Activated effector memory CD4-positive, alpha-beta T cell treated with anti-CD3 and anti-CD28 coated beads, Interleukin-2, amount 50 U/mL, for 16 hours (primary cell): ENCODE measurements at places on chromosomes 2 and 18.

- DNase-seq = no peak
Observed at GRCh38 chr2:111999809-112000208, 55.3 kb upstream of the TMEM87B start.

GRCh38 chr2:60033325-60033724 is 520.1 kb downstream of the BCL11A start:
- no peak for DNase-seq

- no peak for DNase-seq
Observed at GRCh38 chr2:235939471-235939870, 228.7 kb downstream of the GBX2 start.

GRCh38 chr2:18487106-18487913 is 73.1 kb downstream of the RDH14 start:
- no peak for DNase-seq

DNA sequence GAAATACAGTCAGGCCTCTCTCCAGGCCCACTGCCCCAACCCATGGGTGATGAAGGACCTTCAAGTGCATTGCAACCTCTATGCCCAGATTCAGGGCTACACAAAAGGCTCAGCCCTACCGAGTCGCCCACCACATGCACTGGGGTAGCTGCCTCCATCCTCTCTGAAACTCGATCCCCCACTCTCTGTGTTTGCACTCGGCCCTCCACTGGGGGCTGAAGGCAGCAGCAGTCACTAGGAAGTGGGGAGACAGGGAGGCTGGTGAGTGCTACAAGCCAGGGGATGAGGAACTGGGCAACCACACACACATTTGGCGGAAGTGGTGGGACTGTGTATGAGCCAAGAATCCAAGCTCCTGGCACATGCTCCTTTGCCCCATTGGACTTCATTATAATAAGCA is 94.6 kb downstream of the CERS6 start:
- no peak for DNase-seq
